ENCODE measurements at places on chromosomes 1 and 21.

GRCh38 chr1:201167041-201167991 is 13.0 kb upstream of the TMEM9 start:
- no peak for DNase-seq

- DNase-seq, result no peak
These were observed 8.2 kb downstream of the SPATA46 start for GRCh38 chr1:162368451-162368850.

DNA sequence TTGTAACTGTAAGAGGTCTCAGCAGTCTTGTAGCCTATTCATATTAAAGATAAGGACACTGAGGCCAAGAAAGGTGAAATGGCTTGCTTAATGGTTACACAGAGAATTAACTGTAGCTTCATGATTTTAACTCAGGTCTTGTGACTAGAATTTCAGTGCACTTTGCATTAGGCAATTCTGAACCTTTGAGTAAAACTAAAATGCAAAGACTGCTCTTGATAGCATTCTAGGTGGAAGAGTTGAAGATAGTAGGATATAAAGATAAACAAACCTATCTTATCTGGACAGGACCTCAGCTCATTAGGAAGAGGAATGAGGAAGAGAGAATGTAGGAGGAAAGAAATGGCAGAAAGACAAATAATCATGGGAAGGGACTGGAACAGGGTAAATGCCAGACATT is 68.6 kb upstream of the RGL1 start:
- DNase-seq, result no peak

GRCh38 chr1:15915991-15916390 is 59.9 kb downstream of the ZBTB17 start:
- DNase-seq, result no peak

- DNase-seq, result no peak
These were observed 6.5 kb downstream of the A3GALT2 start for GRCh38 chr1:33314416-33314815.

GRCh38 chr1:32073299-32074229 is 825 bp downstream of the TMEM39B start:
- no peak for DNase-seq

GRCh38 chr21:26408511-26408910 is 164.6 kb downstream of the CYYR1 start:
- DNase-seq, result no peak

DNA sequence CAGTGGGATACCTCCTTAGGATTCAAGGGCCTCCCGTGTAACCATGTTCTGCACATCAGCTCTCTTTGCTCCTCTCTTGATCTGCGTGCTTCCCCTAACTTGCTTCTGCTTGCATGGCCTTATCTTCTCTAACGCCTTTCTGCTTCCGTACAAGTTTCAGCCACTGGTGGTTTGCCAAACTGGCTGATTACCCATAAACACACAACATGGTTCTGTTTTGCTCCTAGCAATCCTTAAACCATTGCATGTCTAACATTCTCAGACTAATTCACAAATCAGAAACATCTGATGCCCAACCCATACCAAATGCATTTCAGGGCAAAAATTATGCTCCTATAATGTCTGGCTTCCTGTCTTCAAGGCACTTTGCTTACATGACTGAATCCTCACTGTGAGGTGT is 166.4 kb downstream of the PBX1 start:
- no peak for DNase-seq

- no peak for DNase-seq
These were observed 11.4 kb downstream of the TTC34 start for GRCh38 chr1:2789986-2790581.

DNA sequence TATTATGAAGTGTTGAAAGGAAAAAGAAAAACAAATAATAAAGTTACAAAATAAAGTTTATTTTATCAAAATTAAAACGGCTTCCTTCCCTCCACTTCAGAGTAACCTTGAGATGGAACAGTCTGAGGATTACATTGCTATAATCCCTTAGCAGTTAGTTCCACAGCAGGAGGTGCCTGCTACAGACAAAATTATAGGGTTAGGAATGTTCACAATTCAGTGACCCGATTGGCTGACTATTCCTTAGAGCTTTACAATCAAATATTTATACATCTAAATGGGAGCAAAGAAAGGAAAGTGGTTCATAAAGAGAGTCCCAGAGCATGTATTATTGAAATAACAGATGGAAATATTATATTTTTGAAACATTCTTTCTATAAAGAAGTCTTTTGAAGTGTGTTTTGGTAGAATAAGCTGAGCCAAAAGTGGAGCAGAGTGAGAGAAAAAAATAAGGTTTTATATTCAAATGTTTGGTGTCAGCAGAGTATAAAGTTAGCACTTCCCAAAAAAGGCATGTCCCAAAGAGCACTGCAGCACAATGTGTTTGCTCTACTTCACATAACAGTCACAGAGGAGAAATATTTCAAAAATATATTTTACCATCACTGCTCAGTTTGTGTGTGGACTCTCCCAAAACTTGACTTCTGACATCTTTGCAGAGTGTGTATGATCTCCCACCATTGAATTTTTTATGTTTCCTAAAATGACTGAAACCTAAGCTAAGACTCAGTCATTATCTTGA is 71.4 kb upstream of the GORAB start:
- no peak for DNase-seq

GRCh38 chr1:64663668-64664067 is 81.2 kb upstream of the RAVER2 start:
- DNase-seq, result peak; percentile 20

DNA sequence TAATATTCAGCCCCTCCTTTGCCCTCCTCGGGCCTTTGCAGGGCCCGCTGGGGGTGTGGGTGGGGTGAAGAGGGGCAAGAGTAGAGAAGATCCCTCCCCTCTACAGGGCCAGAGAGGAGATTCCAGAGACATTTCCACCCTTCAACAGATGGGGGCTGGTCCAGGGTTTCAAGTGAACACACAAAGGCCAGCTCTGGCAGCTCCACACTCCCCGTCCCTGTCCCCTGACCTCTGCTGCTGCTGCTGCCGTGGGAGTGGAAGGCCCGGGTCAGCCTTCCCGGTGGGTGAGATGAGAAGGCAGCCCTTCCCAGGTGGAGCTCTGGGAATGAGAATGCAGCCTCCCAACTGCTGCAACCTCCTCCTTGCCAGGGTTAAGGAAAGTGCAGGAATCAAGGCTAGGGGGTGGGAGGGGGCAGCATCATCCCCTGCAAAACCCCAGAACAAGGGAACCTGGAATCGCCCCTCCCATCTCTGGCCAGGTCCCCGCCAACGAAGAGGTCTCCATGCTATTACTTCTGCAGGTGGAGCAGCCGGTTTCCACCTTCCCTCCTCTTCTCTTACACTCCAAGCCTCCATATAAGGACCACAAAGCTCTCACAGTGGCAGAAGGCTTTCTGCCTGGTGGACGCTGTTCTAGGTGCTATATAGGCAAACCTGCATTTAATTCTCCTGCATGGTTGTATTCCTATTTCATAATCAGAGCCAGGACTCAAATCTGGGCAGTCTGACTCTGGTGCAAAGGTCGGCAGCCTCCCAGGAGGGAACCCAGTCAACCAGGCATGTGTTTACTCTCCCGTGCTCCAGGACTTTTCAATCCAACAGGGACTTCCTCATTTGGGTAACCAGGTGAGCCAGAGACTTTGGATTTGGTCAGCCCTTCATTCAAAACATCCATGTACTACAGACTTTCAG is 22.9 kb upstream of the ARHGEF10L start:
- DNase-seq, result no peak

- DNase-seq, result no peak
These were observed 1.4 kb downstream of the EVA1C start for GRCh38 chr21:32413697-32414578.

DNA sequence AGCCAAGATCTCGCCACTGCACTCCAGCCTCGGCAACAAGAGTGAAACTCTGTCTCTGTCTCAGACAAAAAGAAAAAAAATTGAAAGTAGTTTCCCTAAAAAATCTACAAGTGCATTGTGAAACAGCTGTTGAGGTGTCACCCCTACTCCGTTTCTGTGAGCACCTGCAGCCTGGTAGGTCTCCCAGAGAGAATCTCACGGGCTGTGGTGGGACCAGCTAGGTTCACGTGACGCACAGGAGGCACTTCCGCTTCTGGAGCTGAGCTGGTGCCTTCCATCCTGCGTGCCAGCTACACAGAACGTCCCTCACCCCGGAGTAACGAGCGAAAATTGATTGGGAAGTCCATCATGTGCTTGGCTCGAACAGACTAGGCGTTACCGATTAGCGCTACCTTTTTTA is 66.8 kb downstream of the COL24A1 start:
- DNase-seq, result peak; percentile 64

- no peak for DNase-seq
These were observed 56.3 kb downstream of the DPH5 start for GRCh38 chr1:100969327-100969726.

- DNase-seq, result no peak
These were observed 25.7 kb downstream of the MYOG start for GRCh38 chr1:203060115-203060514.

GRCh38 chr1:240104672-240105071 is 13.0 kb downstream of the FMN2 start:
- DNase-seq, result no peak

- DNase-seq, result no peak
These were observed 68.9 kb upstream of the ACTRT2 start for GRCh38 chr1:2952371-2952770.

DNA sequence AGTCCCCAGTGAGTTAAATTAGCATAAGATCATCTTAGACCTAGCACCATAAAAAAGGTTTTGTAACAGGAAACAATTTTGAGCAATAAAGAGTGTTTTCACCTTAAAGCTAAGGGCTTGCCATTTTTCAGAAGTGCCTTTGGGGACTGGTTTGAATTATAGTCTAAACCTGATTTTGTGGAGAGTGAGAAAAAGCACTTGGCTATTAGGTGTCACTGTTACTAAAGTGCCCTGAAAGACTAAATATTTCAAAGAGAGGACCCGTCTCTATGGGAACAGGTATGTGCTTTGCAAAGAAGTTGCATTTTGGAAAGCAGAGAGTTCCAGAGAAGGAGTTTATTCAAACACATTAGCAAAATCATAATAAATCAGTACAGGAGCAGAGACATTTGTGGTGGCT is 9.1 kb downstream of the NTNG1 start:
- DNase-seq, result no peak

GRCh38 chr1:34320053-34320669 is 143.5 kb downstream of the C1orf94 start:
- no peak for DNase-seq

DNA sequence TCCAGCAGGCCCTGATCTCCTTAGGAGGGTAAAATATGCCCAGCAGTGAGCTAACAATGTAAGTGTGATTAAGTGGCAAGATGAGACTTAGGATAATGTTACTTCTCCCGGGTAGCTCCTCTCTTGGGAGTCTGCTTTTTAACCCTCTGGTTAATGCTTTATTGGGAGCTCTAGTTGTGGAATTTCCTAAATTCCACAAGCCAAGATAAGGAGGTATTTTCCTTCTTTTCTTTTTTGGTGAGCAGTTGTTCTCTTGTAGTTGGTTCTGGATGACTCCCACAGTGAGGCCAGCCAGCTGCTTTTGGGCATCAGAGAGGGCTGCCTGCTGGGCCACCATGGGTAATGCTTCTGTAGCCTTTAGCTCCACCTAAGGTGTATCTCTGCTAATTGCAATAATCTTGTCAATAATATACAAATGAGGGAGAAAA is 19.3 kb downstream of the C1orf52 start:
- no peak for DNase-seq

DNA sequence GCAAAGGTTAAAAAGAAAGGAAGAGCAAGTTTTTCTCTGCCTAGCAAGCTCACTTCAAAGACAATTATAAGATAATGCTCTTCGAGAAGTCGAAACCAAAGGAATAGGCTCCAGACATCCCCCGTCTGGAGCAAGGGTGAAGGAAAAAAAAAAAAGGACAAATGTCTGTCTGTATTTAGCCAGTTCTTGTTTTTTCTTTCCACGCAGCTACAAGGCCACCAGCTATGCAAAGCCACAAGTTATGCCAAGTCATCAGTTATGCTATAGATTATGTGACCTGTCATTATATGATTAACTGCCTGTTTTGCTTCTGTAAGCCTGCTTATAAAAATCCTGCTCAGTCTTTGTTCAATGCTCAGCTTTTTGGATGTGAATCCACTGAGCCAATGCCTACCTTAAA is 2.4 kb upstream of the THEM5 start:
- DNase-seq, result no peak

GRCh38 chr1:171961861-171962260 is 120.6 kb downstream of the DNM3 start:
- peak; percentile 50 for DNase-seq

DNA sequence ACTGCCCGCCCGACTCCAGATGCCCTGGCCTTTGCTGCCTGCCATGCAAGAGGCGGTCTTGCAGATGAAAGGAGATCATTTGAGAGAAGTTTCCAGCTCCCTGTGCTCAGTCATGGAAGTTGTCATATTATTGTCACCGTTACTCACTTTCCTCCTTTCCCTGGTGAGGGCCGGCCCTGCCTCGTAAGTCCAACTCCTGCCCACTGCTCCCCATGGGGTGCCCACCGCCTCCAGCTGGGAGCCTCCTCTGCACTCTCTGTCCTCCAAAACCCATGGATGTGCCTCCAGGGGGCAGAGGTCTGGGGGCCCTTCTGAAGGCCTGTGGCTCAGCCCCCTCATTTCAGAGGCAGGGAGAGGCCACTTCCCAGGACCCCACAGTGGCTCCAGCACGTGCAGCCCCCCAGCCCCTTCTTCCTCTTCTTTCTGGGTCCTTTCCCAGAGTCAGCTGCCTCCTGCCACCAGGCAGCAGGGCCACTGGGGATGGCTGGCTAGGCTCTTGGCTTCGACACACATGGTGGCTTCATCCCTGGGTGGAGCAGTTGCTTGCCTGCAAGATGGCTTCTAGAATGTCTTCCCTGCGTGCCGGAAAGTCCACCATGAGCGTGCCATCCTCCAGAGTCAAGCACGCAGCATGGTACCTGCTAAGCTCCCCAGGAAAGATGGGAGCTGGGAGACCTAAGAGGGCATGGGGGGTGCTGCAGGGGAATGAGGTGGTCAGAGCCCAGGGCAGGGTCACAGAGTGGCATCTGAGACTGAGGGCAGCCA is 97.9 kb upstream of the RUNX3 start:
- DNase-seq, result no peak

- peak; percentile 28 for DNase-seq
These were observed 383.5 kb downstream of the OMA1 start for GRCh38 chr1:58162952-58163550.

- DNase-seq, result no peak
These were observed 7.6 kb downstream of the DR1 start for GRCh38 chr1:93353286-93353685.

- DNase-seq, result no peak
These were observed 689 bp upstream of the GPR137B start for GRCh38 chr1:236141447-236142252.

GRCh38 chr1:4061521-4062031 is 161.5 kb upstream of the C1orf174 start:
- no peak for DNase-seq

- DNase-seq, result no peak
These were observed 363.5 kb upstream of the USP24 start for GRCh38 chr1:55578646-55579045.

DNA sequence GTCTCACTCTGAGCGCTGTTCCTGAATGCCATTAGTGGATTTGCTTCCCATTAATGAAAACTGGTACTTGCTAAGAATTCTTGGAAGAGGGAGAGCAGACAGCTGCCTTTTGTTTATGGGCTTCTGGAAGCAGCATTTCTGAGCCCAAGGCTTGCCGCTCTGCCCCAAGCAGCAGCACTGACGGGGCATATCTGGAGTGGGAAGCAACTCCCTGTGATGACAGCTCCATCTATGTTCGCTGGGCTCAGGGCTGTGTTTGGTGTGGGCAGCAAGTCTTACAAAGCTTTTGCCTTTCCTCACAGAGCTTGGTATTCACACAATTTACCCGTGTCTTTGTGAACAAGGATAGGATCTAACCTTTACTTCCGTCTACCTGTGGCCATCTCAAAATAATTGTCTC is 72.2 kb downstream of the DDX20 start:
- no peak for DNase-seq

- DNase-seq, result peak; percentile 31
These were observed 675 bp downstream of the MYSM1 start for GRCh38 chr1:58699011-58699762.

- DNase-seq, result no peak
These were observed 2.8 kb downstream of the SCNN1D start for GRCh38 chr1:1282998-1283397.

Data from MM.1S (cell line).